Nucleus accumbens (tissue), 56 donors: ENCODE measurements at places on chromosomes 6 and 20.

GRCh38 chr6:101088594-101088993 lies 207.5 kb upstream of the ASCC3 start:
- no peak for DNase-seq

DNA sequence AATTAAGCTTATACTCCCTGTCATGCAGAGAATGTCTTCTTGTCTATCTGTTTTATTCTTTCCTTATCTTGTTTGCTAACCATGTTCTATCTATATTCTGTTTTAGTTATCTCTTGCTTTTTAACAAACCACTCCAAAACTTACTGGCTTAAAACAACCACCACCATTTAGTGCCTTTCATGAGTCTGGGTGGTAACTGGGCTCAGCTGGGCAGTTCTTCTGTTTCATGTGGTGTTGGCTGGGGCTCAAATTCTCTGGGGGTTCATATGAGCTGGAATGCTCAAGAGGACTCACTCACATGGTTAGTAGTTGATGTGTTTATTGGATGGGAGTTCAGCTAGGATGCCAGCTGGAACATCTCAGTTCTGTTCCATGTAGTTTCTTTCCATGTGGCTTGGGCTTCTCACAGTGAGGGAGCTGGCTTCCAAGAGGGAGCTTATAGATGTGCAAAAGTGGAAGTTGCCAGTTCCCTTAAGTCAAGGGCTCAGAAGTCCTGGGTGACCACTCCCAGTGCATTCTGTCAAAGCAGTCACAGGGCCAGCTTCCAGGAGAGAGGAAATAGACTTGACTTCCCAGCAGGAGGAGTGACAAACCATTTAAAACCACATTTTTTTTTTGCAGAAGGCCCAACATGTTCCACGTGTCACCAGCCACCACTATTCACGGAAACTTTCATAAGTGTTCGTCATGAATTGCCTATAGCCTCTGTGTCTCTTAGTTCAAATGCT lies 70.4 kb downstream of the PLCB4 start:
- no peak for DNase-seq

GRCh38 chr6:113825781-113826180 lies 31.4 kb upstream of the MARCKS start:
- DNase-seq: peak; percentile 76

- DNase-seq: no peak
These were observed 4.5 kb downstream of the SOX4 start for GRCh38 chr6:21597801-21598673.

DNA sequence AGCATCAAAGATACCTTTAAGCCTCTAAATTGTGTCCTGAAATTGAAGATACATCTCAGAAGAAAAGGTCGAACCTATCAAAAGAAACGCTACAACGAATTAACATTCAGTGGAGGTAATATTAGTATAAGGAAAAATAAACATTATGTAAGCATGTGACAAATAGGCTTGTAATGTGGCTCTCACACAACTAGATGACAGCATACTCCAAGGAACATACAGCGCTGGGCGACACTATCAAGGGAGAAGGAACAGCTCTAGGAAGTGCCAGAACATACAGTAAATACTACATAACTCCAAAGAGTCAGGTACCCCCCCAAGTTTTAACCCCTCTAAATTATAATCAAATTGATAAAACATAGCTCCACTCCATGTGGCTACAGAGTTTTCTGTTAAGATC lies 103.5 kb downstream of the LAMP5 start:
- DNase-seq: no peak

GRCh38 chr6:26538572-26538902 lies 371 bp downstream of the HMGN4 start:
- DNase-seq: no peak

DNA sequence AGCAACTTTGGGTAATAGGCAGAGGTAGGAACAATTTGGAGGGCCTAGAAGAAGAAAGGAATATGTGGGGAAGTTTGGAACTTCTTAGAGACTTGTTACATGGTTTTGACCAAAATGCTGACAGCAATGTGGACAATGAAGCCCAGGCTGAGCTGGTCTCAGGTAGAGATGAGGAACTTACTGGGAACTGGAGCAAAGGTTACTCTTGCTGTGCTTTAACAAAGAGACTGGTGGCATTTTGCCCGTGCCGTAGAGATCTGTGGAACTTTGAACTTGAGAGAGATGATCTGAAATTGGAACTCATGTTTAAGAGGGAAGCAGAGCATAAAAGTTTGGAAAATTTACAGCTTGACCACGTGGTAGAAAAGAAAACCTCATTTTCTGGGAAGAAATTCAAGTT lies 28.3 kb upstream of the TMEM200A start:
- DNase-seq: no peak

DNA sequence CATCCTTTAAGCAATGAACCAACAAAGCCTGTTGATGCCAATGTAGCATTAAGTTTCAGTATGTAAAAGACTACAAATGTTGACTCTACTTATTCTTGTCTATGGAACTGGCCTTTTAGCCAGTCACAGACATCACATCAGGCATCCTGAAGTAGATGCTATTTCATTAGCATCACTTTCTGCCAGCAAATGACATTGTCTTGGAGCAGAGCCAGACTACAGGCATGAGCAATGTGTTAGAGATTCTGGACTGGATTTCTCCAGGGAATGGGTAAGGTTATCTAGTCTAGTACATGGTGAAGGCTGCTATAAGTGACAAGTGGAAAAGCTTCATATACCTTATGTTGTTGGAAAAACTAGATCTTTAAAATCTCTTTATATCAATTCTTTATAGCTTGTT lies 142.9 kb downstream of the ADGRB3 start:
- DNase-seq: peak; percentile 41
